ENCODE measurements at places on chromosomes 7 and 10. TPM values are rescaled to one million over a fixed set of nuclear protein-coding genes. Genes with fewer than 3 reads are reported as not detected.

Gene WNT8B
- 0.28 TPM for total RNA-seq

DNA sequence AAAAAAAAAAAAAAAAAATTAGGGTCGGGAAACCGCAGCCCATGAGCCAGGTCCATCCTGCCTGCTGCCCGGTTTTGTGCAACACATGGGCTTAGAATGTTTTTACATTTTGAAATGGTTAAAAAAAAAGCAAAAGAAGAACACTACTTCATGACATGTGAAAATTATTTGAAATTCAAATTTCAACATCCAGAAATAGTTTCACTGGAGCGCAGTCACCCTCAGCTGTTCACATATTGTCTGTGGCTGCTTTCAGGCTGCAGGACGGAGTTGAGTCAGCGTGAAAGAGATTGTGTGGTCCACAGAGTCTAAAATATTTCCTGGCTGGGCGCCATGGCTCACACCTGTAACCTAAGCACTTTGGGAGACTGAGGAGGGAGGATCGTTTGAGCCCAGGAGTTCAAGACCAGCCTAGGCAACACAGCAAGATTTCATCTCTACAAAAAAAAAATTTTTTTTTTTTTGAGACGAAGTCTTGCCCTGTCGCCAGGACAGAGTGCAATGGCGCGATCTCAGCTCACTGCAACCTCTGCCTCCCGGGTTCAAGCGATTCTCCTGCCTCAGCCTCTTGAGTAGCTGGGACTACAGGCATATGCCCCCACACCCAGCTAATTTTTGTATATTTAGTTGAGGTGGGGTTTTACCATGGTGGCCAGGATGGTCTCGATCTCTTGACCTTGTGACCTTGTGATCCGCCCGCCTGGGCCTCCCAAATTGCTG lies 63.9 kb upstream of the ECHDC3 start:
- DNase-seq: no peak

GRCh38 chr10:118914629-118915028 lies 114.9 kb upstream of the NANOS1 start:
- no peak for DNase-seq

GRCh38 chr7:100407285-100408180 lies 21.0 kb downstream of the ZCWPW1 start:
- DNase-seq: no peak

- no peak for DNase-seq
Measured at GRCh38 chr7:54345746-54346145, 196.4 kb upstream of the VSTM2A start.
